ENCODE measurements at places on chromosomes 3 and 15.

DNA sequence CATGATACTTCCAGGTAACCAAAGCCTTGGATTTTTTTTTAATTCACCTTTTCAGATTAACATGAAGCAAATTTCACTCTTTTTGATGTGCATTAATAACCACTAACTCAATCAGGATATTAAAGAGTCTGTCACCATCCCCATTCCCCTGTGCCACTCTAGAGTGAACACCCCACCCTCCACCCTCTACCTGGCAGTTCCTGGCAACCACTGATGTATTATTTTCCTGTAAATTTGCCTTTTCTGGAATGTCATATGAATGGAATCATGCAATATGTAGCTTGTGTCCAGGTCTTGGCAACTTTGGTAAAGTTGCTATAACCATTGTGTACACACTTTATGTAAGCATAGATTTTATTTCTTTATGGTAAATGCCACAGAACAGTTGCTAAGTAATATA is 627.6 kb downstream of the MCTP2 start:
- DNase-seq: no peak

DNA sequence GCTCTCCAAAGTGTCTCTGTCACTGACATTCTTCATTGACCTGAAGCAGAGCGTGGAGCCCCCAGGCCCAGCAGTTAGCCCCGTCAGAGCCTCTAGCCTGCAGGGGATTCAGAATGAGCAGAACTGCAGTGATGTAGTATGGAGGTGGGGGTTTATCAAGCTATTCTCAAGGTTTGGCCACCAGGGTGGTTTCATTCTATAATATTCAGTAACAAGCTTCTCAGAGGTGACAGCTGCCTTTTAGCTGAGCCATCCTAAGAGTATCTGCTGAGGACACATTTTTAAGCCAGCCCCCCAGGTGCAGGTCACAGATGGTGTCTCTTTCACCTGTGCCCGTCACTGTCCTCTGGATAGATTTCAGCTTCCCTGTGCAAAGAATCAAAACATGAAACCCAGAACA is 31.9 kb downstream of the CMTM7 start:
- no peak for DNase-seq

DNA sequence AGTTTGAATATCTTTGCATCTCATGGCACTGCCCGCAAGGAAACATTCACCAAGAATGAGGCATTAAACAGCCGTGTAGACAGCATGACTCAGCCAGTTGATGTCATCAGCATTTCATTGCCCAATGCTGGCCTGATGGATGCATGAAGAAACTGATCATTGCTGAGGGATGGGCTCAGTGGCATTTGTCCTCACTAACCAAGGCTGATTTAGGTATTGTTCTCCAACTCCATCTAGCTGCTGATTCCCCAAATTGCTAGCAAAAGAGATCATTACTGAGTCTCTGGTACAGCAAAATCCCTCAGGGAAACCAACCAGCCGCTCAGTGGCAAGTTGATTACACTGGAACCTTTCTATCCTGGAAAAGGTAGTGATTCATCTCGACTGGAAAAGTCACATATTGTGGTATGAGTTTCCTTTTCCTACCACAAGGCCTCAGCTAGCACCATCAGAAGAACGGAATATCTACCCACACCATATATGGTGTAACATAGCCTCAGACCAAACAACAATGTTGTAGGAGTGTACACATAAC is 186.5 kb upstream of the GAP43 start:
- DNase-seq: peak; percentile 56

GRCh38 chr3:32857921-32858320 is 40.1 kb downstream of the TRIM71 start:
- DNase-seq: no peak

DNA sequence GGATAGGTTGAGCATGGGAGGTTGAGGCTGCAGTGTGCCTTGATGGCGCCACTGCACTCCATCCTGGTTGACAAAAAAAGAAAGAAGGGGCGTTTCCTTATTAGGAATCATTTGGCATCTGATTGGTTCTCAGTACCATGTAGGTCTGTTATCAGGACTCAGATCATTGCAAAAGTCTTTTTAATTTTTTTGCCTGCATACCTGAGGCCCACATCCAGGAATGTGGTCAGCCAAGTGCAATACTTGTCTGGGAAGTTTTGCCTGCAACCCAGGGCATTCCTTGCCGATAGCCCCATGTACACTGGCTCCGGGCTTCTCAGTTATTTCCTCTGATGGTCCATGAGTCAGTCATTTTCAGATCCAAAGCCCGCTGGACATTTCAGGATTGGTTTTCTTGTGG is 50.1 kb upstream of the CRTC3 start:
- no peak for DNase-seq

GRCh38 chr3:28613511-28614106 is 265.0 kb upstream of the AZI2 start:
- no peak for DNase-seq

DNA sequence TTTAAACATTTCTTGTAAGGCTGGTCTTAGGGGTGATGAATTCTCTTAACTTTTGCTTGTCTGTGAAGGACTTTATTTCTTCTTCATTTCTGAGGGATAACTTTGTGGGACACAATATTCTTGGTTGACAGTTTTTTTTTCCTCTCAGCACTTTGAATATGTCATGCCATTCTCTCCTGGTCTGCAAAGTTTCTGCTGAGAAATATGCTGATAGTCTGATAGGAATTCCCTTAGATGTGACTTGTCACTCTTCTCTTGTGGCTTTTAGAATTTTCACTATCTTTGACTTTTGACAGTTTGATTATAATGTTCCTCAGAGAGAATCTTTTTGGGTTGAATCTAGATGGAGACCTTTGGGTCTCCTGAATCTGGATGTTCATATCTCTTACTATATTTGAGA is 23.3 kb upstream of the TF start:
- no peak for DNase-seq

- no peak for DNase-seq
These were observed 400.6 kb downstream of the VPS13C start for GRCh38 chr15:61659566-61660190.

DNA sequence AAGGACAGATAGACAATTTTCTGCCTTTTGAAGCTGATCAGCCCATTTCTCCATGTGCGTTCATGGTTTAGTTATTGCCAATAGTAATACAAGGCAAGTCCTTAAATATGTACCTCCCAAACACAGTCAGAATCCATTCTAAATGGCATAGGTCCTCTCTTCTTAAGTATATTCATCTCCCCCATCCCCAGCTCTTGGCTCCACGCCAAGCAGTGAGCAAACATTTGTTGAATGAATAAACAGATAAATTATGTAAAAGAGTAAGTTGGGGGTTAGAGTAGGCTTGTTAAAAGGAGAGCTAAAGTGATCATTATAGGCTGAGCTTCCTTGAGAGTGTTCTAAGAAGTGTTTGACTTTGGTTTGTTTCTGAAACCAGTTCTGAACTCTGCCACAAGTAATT is 241.3 kb downstream of the ITPR1 start:
- DNase-seq: no peak

DNA sequence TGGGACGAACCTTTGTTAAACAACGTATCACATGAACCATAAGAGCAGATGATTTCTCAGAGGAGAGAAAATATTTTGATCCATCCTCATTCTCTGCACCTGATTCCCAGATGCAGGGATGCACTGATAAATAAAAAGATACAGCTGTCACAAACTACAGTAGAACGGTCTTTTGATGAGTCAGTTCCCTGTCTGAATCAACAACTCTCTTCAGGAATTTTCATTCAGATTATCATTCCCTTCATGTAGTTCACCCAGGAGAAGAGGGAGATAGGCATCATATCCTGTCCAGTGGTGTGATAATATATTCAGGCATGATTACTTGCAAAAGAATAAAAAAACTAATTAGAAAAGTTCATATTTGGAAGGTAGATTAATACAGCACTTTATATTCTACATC is 521.5 kb downstream of the PYDC2 start:
- DNase-seq: no peak

DNA sequence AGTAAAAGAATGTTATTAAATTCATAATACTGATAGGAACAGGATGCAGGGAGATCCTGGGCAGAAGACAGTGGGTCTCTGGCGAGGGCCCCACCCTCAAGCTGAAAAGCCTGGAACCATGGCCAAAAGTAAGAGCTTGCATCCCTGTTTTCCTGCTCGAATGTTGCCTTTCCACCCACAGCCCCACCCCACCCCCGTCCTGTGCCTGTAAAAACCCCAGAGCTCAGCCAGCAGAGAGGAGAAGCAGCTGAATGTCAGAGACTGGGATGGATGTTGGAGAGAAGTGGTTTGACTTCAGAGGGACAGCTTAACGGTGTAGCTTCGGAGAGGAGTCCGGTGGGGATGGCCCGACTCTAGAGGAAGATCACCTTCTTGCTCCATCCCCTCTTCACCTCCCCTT is 207.9 kb downstream of the ROBO2 start:
- DNase-seq: no peak

DNA sequence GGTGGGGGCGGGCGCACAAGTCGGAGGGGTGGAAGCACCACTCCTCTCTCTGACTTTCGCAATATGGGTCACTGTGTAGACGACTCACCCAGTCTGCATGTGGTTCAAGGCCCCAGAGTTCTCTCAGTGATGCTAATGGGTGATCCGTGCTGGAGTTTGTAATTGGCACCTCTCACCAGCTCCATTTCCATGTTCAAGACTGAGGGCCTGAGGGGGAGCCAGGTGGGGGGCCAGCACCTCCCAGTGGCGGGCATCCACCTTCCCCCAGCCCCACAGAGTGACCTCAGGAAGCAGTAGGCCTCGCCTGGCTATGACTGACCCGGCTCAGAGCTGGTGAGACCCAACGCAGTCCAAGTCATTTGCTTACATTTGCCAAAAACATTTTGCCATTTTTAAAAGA is 230.0 kb upstream of the ST8SIA2 start:
- no peak for DNase-seq

DNA sequence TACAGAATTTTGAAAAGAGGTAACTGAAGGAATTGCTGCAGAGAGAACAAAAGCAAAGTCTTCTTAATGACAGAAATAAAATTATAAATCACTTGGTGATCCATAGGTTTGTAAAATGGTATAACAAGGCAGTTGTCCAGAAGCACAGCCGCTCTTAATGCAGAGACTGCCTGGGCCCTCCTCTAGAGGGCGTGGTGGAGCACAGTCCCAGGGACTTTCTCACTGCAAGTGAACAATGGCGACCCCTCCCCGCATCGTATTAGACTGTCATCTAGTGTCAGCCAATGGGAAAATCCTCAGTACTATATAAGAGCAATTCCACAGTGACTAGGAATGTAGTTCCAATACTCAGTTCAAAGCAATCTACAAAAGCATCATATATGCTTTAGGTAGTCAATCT is 26.4 kb upstream of the ZBED2 start:
- DNase-seq: peak; percentile 88

GRCh38 chr15:67148196-67148701 is 82.8 kb downstream of the SMAD3 start:
- no peak for DNase-seq

GRCh38 chr15:80996247-80996646 is 4.5 kb upstream of the TLNRD1 start:
- DNase-seq: peak; percentile 74

DNA sequence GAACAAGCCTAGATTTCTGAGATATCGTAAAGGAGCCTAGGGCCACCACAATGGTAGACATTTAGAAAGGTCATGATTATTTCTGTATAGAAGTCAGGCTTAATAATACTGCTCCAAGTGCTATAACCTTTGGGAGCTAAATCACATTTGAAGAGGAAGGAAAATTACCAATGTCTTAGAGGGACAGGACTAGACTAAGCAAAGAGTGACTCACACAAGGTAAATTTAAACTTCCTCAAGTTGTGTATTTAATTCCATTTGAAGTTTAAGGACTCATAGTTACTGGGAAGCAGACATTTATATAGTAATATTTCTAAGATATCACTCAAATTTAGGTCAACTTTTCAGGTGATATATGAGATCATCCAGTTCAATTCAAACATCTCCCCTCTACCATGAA is 227.6 kb upstream of the MME start:
- DNase-seq: no peak

DNA sequence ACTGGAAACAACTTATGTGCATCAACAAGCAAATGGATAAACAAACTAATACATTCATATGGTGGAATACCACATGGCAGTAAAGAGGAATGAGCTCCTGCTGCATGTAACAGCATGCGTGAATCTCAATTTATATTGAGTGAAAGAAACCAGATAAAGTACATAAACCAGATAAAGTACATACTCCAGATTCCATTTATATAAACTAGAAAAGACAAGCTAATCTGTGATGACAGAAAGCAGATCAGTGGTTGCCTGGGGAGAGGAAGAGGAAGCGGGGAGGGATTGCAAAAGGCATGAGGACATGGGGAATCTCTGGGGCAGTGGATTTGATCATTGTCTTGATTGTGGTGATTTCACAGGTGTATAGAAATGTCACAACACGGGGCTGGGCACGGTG is 34.2 kb downstream of the LIMD1 start:
- DNase-seq: no peak

DNA sequence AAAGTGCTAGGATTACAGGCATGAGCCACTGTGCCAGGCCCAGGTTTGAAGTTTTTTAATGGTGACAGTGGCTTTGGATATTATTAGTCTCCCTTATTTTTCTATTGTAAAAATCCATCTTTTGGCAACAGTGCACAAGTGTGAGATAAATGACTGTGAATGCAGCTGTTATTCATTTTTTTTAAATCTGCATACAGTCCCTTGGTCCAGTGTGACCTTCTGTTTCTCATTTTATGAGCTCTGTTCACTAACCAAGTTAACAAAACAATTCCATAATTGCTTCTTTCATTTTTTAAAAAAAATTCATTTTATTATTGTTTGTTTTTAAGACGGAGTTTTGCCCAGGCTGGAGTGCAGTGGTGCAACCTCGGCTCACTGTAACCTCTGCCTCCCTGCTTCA is 381.8 kb downstream of the NAALADL2 start:
- no peak for DNase-seq

DNA sequence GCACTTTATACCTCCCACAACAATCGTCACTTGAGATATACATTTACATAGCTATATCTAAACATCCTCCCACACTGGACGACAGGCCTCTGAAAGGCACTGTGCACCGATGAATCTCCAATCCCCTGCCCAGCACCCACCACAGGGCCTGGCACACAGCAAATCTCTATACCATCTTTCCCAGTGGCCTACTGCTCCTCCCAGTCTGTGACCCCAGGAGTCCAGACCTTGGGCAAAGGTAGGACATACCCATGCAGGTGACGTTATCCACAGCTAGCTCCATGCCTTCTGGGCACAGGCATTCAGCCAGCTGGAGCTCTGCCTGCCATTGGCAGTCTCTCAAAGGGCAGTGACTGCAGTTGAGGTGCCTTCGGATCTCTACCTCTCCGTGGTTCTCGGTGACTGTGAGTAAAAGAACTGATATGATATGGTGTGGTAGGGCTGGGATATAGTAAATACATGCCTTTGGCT is 5.8 kb downstream of the LTK start:
- DNase-seq: no peak

DNA sequence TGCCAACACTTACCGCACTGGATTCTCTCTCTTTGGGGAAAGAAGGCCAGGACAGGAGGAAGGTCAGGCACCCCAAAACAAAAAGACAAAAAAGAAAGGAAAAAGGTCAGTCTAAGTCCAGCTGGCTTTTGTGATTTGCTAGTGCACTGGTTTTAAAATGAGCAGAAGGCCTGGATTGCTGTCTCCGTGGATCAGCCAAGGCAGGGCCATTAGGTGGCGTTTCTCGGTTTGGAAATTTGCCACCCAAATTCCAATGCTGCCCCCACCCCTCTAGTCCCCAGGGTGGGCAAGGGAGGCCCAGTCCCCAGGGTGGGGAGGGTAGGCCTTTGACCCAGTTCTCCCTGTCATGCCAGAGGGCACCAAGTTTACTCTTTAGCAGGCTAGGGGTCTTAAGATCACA is 33.3 kb downstream of the TLE3 start:
- no peak for DNase-seq

All from GM23338 (cell line).